NCI-H524 treated with DMSO at 0.1 percent for 48 hours (cell line): ENCODE measurements at places on chromosomes 13 and 19.
A peak's percentile ranks its signal among the peaks of the same experiment; 100 is the strongest.

- peak; percentile 67 for DNase-seq
These were observed 192.6 kb downstream of the KATNAL1 start for GRCh38 chr13:30114571-30115256.

DNA sequence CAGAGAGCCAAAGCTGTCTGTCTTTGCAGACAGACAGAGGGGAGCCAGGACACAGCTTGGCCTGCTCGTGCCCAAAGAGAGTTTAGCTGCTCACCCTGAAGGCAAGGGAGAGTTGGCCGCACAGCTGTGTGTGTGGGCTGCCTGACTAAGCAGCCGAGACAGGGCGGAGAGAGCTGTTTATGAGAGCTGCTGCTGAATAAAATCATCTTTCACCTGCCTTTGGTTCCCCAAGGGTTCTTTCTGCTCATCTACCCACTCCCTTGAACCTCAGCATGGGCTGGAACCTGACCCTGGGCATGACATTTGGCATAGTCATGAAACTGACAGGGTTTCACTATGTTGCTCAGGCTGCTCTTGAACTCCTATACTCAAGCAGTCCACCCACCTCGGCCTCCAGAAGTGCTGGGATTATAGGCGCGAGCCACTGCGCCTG is 98.2 kb downstream of the RBM26 start:
- DNase-seq, result no peak

- no peak for DNase-seq
These were observed 165.4 kb downstream of the KCTD12 start for GRCh38 chr13:76720821-76721220.

- DNase-seq, result no peak
These were observed 7.6 kb downstream of the TINCR start for GRCh38 chr19:5560156-5560555.

GRCh38 chr13:27446986-27447583 is 3.3 kb downstream of the MTIF3 start:
- DNase-seq, result no peak

- DNase-seq, result no peak
These were observed 10.8 kb downstream of the C19orf81 start for GRCh38 chr19:50660088-50660366.
